NCI-H1694 treated with DMSO at 0.1 percent for 48 hours (cell line): ENCODE measurements at places on chromosomes 1 and 21.

DNA sequence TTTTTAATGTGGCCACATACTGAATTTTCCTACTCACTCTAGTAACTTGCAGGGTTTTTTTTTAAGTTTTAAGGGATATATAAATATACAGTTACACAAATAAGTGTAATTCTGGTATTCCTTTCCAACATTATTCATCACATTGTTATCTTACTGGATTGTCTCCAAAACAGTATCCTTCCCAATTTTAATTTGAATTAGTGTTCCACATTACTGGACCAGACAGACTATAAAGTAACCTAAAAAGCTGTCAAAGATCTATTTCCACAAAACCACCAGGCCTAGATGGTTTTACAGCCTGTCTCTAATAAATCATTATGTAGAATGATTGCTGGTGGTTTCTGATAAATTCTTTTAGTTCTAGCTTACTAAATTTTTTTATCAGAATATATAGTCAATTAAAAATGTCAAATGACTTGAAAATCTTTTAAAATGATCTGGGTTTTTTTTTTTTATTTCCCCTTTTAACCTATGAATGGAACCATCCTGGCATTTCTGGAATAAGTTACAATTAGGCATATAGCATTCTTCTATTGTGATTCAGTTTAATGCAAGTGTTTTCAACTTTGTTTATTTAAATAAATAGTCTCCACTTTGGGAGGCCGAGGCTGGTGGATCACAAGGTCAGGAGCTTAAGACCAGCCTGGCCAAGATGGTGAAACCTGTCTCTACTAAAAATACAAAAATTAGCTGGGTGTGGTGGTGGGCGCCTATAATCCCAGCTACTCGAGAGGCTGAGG lies 59.3 kb downstream of the PACC1 start:
- no peak for DNase-seq

- no peak for DNase-seq
Measured at GRCh38 chr1:247407180-247407616, 8.8 kb upstream of the NLRP3 start.

DNA sequence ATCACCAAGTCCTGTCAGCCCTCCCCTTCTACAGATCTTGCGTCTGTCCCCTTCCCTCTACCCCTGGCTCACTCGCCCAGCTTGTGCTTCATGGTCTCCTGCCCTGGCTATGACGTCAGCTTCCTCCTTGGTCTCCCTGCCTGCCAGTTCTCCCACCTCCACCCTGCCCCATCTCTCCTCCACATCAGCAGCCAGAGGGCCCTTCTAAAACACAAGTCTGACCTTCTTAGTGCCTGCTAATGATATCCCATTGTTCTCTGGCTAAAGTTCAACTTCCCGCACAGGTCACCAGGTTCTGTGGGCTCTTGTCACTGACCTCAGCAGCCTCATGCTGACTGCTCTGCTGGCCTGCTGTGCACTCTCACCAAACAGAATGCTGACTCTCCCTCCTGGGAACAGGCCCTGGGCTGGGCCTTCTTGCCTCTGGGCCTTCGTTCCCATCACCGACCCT lies 24.7 kb upstream of the MYCL start:
- peak; percentile 100 for DNase-seq

DNA sequence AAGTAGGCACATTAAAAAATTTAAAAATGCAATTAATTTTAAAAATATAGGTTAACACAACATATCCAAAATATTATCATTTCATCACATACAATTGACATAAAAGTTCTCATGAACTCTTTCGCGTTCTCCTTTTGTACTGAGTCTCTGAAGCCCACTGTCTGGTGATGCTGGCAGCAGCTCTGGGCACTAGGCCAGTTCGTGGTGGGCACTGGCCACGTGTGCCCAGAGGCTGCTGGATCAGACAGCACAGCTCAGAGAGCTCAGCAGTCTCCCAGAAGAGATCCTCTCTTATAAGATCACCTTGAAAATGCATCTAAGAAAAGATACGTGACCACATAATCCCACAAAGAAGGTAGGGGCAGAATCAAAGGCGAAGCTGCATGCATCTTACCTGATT lies 9.9 kb downstream of the CEP104 start:
- DNase-seq = no peak

- no peak for DNase-seq
Measured at GRCh38 chr21:46117586-46118315, 19.8 kb downstream of the COL6A2 start.

DNA sequence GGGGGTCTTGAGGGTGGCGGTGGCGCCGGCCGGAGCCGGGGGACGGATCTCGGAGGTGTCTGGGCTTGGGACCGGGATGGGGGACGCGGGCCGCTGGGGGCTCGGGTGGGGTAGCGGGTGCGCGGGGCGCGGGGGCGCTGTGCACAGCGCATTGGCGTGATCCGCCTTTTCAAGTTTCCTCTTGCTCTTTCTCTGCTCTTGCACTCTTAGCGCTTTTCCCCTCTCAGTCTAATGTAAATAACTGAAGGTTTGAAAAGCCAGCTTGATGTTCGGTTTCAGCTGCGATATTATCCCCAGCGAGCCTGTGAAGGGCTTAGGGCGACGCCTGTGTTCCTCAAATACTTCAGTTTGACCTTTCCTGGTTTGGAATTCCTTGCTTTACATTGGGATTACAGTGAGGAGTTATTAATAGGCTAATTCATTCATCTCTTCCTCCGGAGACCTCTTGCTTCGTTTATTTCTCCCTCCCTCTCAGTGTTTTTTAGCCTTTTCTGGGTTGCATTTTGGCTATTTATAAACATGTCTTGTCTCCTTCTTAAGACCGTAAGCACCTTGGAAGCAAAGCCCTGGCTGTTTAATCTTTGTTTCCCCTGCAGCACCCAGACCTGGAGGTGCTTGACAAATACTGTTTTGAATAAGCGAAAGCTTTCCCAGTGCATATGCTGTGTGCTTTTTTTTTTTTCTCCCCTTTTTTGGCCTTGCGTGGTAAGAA lies 693 bp downstream of the RAB4A start:
- no peak for DNase-seq

DNA sequence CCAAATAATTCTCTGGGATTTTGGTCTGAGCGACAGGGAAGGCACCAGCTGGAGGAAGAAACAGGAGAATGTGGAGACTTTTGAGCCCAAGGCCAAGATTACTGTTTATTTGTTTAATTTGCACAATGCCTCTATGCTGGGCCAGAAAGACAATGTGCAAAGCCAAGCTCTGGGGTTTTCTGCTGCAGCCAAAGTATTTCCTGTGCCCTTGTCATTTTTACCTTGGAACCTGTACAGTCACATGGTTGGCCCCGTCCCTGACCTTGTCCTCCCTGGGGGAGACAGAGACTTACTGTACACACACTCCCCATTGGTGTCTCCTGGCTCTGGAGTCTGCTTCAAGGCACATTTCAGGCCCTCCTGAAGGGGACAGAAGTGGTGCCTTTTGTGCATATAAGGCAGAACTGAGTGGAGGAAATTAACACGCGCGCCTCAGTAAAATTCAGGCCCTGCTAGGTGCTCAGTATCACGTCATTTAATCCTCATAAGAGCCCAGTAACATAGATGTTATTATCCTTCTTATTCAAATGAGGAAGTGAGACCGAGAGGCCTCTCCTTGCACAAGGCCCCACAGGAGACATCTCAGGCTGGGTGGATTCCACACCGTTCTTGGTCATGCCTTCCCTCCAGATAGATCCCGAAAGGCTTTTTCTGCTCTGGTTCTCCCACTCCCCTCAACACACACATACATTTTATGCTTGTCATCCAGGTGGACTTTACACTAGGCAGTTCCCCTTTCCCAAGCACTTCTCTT lies 21.1 kb downstream of the C1orf115 start:
- DNase-seq = no peak

DNA sequence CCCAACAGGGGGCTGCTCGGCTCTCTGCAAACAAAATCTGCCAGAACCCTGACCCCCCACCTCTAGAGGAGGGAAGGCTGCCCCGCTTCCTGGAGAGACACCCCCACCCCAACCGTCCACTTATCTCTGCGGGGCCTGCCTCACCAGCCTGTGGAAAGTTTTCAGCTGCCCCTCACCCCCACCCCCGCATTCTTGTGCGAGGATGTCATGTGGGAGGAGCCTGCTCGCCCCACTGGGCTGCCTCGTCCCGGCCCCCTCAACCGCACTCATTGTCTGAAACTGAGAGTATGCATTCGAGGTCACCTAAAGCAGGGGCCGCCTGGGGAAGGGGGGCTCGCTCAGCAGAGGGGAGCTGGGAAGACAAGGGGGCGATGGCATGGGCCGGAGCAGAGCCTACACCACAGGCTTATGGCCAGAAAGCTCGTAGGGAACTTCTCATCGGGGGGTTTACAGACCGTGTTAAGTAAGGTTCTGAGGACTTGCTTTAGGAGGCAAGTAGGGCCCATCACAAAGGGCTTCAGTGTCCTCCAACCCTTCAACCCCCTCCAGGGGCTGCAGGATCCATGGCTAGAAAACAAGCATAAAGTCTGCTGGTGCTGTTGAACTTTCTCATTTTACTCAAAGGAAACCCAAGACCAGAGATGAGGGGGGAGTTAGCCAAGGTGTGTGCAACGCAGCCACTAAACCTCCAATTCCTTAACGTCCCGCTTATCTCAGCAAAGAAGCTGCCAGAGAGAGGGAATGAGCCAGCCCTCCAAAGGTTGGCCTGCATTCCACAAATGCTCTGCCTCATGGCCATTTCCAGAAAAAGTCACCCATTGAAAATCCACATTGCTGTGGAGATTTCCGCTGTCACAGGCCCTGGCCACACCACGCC lies 9.4 kb downstream of the EPHA2 start:
- DNase-seq = no peak

DNA sequence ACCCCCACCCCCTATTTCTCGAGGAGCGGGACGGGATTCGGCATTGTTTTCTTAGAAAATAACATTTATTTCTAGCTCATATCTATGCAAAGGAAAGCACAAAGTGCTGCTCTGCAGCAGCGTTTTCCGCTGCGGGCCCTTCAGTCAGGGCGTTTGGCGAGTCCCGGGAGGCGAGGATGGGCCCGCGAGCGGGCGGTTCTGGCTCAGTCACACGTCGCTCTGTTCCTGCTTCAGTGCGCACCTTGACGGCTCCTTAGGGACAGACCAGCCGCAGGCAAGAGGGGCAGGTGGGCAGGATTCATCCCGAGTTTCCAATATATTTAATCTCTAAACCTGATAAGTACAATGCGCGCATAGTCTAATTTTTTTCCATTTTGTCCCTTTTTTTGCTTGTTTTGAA lies 5.7 kb downstream of the DMRTA2 start:
- DNase-seq = no peak

DNA sequence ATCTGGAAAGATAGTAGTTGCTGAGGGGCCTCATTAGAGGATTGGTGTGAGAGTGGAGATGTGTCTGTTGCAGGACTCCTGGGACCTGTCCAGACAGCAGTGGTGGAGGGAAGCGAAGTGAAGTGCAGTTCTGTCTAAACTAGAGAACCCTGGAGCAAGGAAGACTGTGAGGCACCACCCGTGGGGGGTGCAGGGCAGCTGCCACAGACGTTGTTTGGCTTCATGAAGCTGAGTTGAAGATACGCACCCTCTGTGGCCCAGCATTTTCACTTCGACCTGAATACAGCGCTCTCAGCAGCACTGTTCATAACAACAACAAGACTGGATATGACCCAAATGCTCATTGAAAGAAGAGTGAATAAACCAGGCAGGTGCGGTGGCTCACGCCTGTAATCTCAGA lies 29.3 kb downstream of the ABCG1 start:
- DNase-seq = no peak

DNA sequence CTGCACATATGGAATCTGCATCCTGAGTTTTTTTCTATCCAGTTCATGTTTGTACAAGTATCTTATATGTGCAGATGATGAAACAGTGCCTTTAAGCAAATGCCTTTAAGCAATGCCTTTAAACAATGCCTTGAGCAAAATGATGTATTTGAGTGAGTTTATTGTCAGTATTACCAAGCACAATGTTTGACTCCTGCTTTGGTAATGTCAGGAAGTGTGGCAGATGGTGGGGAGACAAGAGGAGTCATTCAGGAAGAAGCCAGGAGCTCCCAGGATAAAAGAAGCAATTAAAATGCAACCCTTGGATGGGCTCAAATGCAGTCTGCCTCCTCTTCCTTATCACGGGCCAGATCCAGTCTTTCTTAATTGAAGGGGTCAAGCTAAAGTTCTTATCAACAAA lies 108.7 kb upstream of the KCNJ15 start:
- DNase-seq = peak; percentile 26

- no peak for DNase-seq
Measured at GRCh38 chr1:83918688-83919285, 80.1 kb downstream of the TTLL7 start.

- DNase-seq = no peak
Measured at GRCh38 chr1:997993-998744, 1.7 kb downstream of the HES4 start.

GRCh38 chr1:118914379-118915161 lies 73.6 kb downstream of the TBX15 start:
- no peak for DNase-seq

- no peak for DNase-seq
Measured at GRCh38 chr1:81225789-81226602, 574.7 kb upstream of the ADGRL2 start.

DNA sequence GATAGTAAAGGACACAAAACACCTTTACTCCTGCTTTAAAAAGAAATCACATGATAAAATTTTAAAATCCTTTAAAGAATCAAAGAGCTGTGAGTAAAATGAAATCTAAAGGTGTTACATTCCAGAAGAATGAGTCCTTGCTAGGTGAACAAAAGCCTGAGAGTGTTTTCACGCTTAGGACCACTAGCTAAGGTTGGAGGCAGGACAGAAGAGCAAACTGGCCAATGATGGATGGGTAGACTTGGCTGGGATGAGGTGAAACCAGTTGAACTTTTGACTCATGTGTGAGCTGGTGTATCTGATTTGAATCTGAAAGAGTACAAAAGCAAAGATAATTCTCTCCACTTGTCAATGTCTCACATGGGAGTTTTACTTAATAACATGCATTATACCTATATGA lies 35.1 kb downstream of the CATSPERE start:
- DNase-seq = no peak

- DNase-seq = no peak
Measured at GRCh38 chr1:5753549-5754421, 238.4 kb downstream of the NPHP4 start.

DNA sequence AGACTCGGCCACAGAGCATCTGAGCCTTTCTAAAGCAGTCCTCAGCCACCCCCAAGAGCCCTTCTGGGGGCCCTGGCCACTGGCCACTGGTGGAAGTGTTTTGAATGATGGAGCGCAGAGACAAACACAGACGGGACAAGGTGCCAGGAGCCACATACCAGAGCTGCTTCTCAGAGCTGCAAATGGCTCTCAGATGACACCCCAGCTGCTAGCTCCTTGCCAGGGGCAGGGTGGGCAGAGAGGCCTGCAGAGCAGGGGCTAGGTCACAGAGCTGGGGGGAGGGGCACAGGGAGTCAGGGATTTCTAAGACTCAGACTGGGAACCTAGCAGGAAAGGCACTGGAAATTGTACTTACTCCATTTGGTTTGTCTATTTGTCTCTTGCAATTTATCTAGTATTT lies 30.4 kb downstream of the KCNN3 start:
- DNase-seq = peak; percentile 41

GRCh38 chr1:201400852-201401230 lies 1.7 kb upstream of the LAD1 start:
- DNase-seq = no peak
